ENCODE measurements at places on chromosomes 13 and 19.
A peak's percentile ranks its signal among the peaks of the same experiment; 100 is the strongest.

GRCh38 chr19:55165952-55166529, 372 bp downstream of the DNAAF3 start:
- DNase-seq: peak; percentile 68

GRCh38 chr13:113599391-113599790, 14.8 kb downstream of the TFDP1 start:
- no peak for DNase-seq

- no peak for DNase-seq
Measured at GRCh38 chr13:109818886-109819285, 32.5 kb upstream of the IRS2 start.

- DNase-seq: peak; percentile 26
Measured at GRCh38 chr13:35722458-35723052, 246.1 kb upstream of the MAB21L1 start.

- DNase-seq: peak; percentile 78
Measured at GRCh38 chr19:5987077-5987818, 9.3 kb upstream of the RANBP3 start.

- no peak for DNase-seq
Measured at GRCh38 chr19:6373813-6374108, 1.2 kb downstream of the ALKBH7 start.

DNA sequence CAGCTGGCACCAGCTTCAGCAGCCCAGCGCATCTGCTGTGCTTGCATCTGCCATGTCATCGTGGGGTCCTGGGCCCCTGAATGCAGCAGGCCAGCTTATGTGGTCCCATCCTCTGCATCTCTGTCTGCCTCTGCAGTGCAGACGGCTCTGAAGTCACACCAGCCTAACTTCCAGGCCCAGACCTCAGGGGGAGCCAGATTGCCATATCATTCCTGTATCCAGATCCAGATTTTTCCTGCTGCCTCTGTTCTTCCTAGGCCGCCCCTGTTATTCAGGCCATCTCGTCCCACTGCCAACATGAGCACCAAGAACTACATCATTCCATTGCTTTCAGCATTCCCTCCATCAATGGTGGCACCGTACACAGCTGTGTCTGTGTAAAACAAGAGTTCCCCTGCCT, 571.6 kb downstream of the UQCRFS1 start:
- DNase-seq: no peak

DNA sequence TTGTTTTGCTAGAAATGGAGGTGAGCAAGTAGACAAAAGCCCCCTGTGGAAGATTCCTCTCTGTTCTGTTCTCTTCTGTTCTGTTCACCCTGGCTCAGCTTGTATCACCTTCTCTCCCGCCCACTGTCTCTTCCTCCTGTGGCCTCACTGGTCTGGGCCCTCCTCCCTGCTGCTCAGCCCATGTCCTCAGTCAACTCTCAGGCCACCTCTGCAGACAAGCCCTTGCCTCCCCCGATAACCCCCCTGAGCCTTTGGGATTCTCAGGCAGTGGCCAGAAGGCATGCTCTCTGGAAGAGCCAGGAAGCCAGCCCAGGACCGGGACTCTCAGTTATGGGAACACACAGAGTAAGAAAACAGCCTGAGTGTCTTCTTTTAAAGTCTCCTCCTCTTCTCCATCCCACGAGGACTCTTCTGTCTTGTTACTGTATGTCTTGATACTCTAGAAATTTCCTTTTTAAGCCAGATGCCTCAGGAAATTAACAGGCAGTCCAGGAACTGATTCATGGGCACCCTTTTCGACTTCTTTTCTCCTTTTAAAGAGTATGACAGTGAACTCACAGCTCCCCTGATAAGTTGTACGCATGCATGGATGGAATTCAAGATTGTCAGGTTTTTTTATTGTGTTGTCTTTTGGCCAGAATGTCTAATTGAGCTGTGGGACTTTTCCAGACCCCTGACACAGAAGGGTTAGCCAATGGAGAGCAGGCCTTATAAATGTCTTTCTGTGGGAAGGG, 33.7 kb downstream of the SHISA2 start:
- no peak for DNase-seq

DNA sequence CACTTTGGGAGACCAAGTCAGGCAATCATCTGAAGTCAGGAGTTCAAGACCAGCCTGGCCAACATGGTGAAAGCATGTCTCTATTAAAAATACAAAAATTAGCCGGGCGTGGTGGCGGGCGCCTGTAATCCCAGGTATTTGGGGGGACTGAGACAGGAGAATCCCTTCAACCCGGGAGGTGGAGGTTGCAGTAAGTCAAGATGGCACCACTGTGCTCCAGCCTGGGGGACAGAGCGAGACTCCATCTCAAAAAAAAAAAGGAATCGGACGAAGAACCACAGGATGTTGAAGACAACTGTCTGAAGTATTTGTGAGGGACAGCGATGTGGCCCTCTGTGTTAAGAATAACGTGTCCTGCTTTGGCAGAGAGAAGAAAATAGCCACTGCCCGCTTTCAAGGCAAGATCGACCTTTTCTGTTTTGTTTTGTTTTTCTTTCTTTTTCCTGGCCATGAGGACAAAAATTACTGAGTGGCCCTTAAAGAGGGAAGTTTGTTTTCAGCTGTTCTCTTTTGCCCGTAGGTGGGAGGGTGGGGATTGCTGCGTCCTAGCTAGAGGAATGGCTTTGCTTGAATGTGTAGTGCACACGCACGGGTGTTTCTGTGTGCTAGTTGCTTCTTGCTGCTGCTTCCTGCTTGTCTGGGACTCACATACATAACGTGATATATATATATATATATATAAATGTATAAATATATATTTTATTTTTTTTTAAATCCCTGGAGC, 6.2 kb upstream of the PRKCG start:
- DNase-seq: peak; percentile 47

- no peak for DNase-seq
Measured at GRCh38 chr19:29212356-29212647, 649 bp downstream of the UQCRFS1 start.

DNA sequence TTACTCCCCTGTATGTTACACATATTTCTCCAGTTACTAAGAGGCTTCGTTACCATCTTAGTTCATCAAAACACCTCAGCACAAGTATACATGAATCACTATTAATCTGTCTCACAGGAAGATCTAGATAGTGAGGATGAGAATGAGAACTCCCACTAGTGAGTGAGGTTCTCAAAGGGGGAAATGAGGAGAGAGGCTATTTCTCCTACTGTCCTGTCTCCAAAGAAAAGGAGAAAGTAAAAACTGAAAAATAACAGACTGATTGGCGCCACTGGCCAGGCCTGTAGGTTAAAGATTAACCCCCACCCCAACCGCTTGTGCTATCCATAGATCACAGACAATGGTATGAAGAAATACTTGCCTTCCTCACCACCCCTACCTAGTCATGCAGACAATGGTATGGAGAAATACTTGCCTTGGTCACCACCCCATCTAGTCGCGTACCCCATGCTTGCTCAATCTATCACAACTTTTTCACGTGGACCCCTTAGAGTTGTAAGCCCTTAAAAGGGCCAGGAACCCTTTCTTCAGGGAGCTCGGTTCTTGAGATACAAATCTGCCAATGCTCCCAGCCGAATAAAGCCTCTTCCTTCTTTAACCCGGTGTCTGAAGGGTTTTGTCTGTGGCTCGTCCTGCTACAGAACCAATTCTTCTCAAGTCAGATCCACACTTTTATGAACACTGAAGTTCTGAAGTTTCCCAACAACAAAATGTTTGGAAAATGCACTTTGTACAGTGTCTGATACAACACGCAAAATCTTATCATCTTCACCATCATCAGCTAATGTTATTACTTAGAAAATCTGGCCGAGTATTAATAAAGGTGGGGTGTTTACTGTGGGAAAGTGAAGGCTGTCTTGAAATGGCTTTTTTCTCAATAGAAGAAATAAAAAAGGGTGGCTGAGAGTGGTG, 598.1 kb downstream of the UQCRFS1 start:
- DNase-seq: no peak

DNA sequence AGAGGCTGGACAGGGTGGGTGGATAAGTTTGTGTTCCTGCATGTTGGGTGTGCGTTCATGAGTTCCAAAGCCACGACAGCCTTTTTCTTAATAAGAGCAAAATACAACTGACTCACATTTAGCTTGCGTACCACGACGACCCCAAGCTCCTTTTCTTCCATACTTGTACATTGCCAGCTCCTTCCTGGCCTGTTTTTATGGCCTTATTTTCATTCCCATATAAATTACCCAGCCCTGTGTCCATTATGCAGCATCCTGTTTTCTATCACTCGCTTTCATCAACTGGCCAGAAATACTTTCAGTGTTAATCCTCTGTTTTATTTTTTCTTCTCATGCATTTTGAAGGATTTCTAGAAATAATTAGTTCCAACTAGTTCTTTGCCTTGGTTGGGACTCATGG, 499.1 kb downstream of the FOXO1 start:
- DNase-seq: no peak

DNA sequence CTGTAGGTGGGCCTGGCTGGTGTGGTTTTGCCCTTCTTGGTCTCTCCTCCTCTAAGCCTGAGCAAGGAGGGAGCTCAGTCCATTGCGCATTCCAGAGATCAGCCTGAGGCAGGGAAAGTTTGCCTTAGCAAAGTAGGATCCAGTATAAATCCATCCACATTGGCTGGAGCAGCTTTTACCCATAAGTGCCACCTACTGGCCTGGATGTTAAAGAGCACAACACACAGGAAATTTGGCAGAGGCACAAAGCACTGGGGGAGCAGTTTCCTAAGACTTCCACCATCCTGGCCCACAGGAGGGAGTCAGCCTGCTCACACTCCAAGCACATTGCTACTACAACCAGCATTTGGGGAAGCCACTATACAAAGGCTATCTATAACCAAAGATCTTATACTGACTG, 1124.2 kb downstream of the SLITRK1 start:
- DNase-seq: no peak

DNA sequence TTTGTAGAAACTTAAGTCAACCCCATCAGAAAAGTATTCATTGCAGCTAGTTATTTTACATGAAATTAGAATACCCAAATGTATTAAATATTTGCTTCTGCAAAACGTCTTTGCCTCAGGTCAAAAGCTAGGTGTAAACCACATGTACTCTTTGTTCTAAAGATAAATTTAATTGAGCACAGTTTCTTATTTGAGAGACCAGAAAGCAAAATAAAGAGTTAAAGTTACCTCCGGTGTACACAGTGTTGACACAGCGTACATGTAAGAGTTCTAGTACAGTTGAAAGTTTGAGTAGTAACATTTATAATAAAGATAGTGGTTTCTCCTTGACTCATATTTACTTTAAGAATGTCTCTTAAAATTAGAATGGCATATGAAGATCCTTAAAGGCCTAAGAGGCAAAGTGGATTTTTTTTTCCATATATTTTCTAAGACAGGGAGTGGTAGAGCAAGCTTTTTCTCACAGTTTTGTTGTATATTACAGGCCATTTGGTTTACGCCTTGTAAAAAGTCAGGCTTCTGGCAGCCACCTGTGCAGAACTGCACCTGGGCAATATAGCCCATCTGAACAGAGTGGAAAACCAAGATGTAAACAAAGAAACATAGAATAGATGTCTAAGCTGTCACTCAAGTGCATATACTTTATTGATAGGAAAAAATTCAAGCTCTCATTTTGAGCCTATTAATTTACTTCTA, 2.9 kb downstream of the LRCH1 start:
- no peak for DNase-seq

- DNase-seq: no peak
Measured at GRCh38 chr19:17488593-17489391, 18.5 kb downstream of the SLC27A1 start.

DNA sequence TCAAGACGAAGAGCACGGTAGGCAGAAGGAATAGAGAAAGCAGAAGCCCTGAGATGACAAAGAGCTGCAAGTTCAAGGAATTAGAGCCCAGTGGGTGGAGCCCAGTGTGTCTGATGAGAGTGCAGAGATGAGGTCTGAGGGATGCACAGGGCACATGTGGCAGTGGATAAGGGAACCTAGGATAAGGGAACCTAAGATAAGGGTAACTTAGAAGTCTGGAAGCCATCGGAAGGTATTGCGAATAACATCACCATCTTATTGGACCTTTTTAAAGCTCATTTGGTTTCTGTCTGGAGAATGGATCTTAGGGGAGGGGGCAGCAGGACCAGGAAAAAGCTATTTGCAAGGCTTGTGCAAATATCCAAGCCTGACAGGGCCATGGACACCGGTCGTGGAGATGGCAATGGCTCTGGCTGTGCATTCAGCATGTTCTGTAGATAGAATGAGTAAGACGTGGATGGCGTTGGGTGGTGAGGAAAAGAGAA, 1.3 kb downstream of the FPR3 start:
- peak; percentile 95 for DNase-seq

DNA sequence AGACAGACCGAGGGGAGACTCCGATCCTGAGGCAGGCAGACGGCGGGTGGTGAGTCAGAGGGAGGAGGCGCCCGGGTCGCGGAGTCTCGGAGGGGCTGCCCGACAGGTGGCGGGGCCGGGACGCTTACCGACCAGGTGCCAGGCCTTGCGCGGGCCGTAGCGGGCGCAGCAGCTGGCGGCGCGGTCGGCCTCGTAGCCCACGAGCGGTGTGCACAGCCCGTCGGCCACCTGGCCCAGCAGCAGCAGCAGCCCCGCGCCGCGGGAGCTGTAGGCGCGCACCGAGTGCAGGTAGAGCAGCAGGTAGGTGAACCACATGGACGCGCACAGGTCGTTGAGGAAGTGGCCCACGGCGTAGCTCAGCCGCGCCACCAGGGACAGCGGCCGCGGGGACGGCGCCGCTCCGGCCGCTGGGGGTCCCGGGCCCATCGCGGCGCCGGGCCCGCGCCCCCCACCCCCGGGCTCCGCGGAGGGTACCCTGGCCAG, 367 bp downstream of the MFSD12 start:
- no peak for DNase-seq

DNA sequence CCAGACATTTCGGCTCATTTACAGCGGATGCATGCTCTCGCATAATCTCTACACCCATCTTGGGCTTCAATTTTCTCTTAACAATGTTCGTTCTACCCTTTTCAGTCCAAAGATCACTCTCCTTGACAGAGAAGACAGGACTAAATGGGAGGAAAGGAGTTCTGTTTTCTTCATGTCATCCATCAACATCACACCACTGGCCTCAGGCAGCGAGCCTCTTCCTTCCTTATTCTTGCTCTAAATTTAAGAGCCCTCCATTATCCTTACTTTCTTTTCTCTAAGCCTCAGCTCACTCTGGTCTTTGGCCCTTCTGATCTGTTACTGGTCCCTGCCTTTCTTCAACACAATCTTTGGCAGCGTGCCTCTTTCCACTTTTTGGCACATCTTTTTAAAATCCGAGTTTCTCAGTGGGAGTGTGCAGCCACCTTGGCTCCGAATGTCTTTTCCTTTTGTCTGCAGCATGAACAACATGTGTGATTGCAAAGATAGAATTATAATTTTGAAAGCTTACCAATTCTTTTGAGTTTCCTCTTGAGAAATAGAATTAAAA, 98.7 kb downstream of the FAM216B start:
- DNase-seq: peak; percentile 7

- no peak for DNase-seq
Measured at GRCh38 chr19:45994456-45994997, 740 bp upstream of the CCDC61 start.

DNA sequence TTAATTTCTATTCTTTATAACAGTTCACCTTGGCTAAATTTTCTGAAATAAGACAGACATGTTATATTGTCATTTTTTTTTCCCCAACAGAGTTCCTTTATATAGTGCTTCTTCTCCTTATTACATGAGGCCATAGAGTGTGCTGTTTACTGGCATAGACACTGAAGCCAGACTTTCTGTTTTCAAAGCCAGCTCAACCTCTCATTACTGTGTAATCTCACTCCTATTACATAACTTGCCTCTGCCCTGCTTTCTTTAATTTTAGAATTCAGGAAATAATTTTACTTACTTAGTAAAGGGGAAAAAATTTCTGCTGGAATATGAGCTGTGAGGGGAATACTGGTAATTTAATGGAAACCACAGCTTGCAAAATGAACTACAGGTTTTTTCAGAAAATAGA, 1380.4 kb downstream of the SLITRK1 start:
- no peak for DNase-seq

GRCh38 chr19:29928831-29929230, 13.2 kb upstream of the URI1 start:
- DNase-seq: no peak

- DNase-seq: no peak
Measured at GRCh38 chr19:5106971-5107370, 138.1 kb downstream of the KDM4B start.

Data from inflammatory macrophage (primary cell).